ENCODE measurements at places on chromosomes 4 and X.

- no peak for DNase-seq
Measured at GRCh38 chr4:65999518-65999871, 329.2 kb upstream of the EPHA5 start.

- no peak for DNase-seq
Measured at GRCh38 chrX:10240918-10241317, 84.1 kb downstream of the CLCN4 start.

DNA sequence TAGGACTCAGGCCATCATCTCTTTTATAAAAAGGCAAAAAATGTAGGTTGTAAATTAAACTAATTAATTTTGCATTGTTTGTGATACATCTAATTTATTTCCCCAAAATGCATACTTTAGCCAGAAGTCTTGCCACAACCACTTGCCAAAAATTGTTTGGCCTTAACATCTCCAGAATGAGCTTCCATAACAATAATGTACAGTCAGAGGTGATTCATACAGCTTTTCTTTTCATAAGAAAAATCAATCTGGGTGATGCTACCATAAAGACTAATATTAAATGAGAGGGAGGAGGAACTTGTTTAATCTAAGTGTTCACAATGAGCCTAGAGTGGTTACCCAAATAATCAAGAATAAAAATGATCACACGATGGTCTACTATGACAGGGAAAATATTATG lies 59.3 kb downstream of the AMMECR1 start:
- DNase-seq = no peak

GRCh38 chrX:105451401-105451800 lies 230.9 kb upstream of the TEX13A start:
- DNase-seq = no peak

DNA sequence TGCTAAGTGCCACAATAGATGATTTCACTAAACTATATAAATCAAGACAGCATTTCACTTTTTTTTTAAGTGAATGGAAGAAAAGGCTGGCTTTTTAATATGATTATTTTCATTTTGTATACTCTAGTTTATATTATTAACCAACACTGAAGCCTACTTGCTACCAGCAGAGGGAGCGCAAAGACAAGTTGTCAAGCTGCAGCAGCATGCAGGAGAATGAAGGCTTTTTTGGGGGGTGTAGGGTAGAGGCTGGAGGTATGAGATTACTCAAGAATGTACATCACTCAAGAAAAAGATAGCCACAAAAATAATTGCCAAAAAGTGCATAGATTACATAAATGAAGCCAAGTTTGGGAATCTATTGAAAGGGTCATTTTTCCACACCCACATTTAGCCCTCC lies 519.5 kb downstream of the FGF13 start:
- no peak for DNase-seq

DNA sequence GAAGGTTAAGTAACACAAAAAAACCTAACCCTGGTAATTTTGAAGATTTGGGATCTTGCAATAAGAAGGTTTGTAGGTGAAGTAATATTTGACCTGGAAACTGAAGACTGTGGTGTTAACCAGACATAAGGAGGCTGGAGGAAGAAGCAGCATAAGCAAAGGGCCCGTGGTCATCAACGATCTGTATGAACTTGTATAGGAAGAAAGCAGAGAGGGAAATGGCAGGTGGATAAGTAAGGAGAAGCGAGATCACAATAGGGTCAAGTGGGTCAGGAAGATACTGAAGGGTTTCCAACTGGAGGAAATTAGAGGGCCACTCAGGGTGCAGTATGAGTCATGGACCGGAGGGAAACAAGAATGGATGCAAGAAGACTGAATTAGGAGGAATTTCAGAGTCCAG lies 103.8 kb upstream of the SORBS2 start:
- DNase-seq = no peak

DNA sequence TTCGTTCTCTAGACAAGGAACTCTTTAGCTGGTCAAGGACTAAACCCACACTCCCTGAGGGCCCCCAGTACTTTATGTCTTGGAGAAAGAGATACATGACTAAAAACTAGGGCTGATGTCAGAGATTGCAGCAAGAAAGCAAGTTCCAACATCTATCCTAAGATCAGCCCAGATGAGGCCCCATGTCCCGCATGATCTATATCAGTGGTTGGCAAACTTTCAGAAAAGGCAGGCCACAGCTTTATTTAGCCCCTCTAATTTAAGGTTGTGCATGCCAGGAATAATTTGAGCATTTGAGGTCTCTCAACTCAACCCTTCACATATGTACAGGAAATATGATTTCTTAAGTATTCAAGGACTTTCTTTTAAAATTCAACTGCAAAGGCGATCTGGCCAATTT lies 44.1 kb upstream of the FRMD7 start:
- no peak for DNase-seq
